ENCODE measurements at places on chromosomes 2 and 18.

DNA sequence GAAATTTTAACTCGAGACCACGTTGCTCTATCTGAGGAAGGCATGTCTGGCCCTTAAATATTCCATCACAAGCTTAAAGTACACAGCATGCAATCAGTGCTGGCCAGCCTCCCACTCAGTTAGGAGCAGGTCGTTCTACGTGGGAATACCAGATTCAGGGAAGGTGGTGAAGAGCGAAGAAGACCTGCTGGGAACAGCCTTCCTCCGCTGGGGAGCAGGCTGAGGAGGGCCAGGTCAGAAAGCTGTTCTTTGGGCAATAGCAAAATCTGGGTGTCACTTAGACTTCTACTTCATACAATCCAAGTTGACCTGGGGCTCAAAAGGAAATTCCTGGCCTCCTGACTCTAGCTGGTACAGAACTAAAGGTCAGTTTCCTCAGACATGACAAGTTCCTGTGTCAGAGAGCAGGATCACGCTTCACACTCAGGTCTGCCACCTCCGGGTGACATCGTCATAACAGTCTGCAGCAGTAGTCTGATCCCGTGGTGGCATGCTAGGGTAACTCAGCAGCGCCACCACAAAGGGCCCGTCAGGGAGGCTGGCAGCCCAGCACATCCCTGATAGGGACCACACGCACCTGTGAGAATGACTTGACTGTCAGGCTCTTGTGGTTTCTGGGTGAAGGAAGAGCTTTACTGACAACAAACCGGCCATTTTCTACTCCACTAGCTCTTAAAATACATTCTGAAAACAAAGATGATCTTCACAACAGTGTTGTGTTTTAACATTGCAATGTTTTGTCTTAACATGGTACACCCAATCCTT is 35.2 kb upstream of the NAPG start:
- DNase-seq, result no peak

GRCh38 chr2:236986524-236987330 is 99.0 kb upstream of the COPS8 start:
- no peak for DNase-seq

DNA sequence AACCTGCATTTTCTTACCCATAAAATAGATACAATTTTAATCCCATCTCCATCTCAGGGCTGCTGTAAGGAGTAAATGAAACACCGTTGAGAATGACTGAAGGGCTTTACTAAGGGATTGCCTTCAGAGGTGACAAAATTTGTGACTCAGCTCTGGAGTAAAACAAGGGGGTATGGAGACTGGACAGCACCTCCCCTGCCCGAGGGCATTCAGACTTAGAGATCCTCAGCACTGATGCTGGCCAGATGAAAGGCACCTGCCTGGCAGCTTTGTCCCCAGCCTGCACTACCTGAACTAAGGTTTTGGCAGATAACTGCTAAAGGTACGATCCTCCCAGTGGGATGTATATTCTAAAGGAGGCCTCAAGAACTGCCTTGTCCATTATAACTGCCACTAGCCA is 105.9 kb upstream of the STPG4 start:
- DNase-seq, result no peak

GRCh38 chr2:45937990-45938389 is 286.5 kb downstream of the PRKCE start:
- no peak for DNase-seq

- no peak for DNase-seq
Observed at GRCh38 chr18:45876161-45876560, 50.7 kb downstream of the SIGLEC15 start.

GRCh38 chr2:37614061-37614738 is 57.2 kb downstream of the CDC42EP3 start:
- no peak for DNase-seq

DNA sequence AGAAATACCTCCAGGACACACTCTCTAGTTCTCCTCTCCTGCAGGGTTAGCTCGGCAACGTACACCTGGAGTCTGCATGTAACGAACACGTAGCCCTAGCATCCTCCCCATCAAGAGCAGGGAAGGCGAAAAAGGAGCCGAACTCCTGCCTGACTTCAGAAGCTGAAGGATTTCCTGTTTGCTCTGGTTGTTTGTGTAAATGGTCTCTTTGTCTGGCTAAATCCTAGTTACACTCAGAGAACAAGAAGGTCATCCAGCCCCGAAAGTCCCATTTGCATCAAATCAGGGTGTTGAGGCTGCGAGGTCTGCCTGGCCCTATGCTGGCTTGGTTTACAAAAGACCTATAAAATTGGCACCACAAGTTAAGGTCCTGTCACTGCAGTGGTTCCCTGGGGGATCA is 66.4 kb upstream of the POMC start:
- peak; percentile 21 for DNase-seq

DNA sequence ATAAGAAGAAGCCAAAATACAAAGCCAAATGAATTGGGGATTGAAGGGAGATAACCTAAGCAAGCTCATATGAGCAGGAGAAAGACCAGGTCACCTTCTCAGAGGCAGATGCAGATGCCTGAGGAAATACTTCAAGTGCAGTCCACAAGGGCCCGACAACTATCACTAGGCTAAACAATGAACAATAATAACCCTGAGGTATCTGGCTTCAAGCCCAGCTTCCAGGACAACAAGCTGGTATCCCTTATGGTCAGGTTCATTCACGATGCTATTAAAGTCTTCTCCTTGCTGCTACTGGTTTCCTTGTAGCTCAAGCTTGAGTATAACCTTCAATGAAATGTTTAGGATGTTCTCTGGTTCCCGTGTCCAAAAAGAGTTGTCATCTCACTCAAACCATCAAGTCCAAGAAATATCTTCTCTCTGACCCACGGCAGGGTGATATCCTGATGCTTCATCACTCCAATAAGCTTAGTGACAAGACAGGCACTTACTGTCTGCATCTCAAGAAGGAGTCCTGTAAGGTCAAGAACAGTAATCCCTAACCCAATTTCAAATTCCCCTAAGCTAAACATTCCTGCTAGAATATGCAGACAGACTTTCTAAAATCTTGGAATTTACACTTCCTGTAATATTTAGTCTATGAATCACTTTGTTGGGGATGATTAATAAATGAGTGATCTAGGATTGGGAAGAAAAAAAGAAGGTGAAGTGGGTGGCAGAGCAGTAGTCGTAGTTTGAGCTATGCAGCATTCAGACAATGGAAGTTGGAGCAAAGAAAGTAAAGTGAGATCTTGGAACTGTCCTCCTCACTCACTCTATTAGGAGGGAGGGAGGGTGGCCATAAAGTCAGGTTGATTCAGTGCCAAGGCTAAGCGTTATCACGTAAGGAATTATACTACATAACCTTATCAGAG is 33.1 kb downstream of the CHN1 start:
- DNase-seq, result no peak

DNA sequence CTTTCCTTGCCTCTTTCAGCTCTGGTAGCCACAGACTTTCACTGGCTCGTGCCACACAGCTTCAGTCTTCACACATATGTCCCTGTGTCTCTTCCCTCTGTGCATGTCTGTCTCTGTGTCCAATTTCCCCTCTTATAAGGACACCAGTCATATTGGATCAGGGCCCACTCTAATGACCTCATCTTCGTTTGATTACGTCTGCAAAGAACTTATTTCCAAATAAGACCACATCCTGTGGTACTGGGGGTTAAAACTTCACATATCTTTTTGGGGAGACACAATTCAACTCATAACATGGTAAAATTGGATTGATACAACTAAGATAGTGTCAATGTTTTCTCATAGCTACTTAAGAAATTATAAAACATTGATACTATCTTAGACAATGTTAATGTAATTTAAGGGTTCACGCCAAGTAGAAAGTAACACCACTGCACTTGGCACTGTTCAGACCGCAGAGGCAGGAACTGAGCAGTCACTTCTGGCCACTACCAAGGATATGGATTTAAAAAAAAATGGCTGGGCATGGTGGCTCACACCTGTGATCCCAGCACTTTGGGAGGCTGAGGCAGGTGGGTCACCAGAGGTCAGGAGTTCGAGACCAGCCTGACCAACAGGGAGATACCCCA is 119.6 kb upstream of the EPAS1 start:
- no peak for DNase-seq

Measured in C1 segment of cervical spinal cord (tissue), 14 donors.